Ovary (tissue), 10 donors: ENCODE measurements at places on chromosomes 12 and 14. TPM values are rescaled to one million over a fixed set of nuclear protein-coding genes. Genes with fewer than 3 reads are reported as not detected.

Gene RNASE1
- 107 TPM for total RNA-seq

Gene FGF6
- total RNA-seq, result not detected

Gene CRIP1
- total RNA-seq, result 3.2 TPM

Gene SUSD6
- 34.8 TPM for total RNA-seq

Gene PLA2G1B
- total RNA-seq, result 8.2 TPM

Gene RILPL2
- total RNA-seq, result 4.6 TPM

Gene TPH2
- 0.23 TPM for total RNA-seq

Gene ACACB
- 55.7 TPM for total RNA-seq

Gene B3GNT4
- total RNA-seq, result not detected

Gene MIS18BP1
- 44.3 TPM for total RNA-seq

- no peak for DNase-seq
- H3K27ac ChIP-seq, result no peak overlapping the region
- no peaks in the 10 kb centered on the region for H3K4me1 ChIP-seq
- H3K27me3 ChIP-seq, result no peaks in the 10 kb centered on the region
These were observed 21.0 kb upstream of the MYL2 start for GRCh38 chr12:110941391-110941790.

DNA sequence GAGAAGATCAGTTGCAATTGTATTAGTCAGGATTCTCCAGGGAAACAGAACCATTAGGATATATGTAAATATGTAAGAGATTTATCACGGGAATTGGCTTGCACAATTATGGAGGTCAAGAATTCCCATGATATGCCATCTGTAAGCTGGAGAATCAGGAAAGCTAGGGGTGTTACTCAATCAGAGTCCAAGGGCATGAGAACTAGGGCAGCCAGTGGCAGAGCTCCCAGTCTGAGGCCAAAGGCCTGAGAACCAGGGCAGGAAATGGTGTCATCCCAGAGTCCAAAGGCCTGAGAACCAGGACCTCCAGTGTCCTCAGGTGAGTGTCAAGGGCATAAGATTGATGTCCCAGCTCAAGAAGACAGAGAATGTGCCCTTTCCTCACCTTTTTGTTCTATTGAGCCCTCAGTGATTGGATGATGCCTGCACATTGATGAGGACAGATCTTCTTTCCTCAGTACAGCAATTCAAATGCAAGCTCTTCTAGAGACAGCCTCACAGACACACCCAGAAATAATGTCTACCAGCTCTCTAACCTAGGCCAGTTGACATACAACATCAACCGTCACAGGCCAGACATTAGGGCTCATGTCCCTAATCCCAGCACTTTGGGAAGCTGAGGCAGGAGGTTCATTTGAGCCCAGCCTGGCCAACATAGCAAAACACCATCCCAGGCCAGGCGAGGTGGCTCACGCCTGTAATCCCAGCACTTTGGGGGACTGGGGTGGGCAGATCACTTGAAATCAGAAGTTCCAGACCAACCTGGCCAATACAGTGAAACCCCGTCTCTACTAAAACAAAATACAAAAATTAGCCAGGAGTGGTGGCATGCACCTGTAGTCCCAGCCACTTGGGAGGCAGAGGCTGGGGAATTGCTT is 34.9 kb upstream of the ZNF740 start:
- no peak for DNase-seq
- no peaks in the 10 kb centered on the region for H3K27me3 ChIP-seq
- H3K36me3 ChIP-seq, result no peaks in the 10 kb centered on the region
- no peak overlapping the region for H3K27ac ChIP-seq

DNA sequence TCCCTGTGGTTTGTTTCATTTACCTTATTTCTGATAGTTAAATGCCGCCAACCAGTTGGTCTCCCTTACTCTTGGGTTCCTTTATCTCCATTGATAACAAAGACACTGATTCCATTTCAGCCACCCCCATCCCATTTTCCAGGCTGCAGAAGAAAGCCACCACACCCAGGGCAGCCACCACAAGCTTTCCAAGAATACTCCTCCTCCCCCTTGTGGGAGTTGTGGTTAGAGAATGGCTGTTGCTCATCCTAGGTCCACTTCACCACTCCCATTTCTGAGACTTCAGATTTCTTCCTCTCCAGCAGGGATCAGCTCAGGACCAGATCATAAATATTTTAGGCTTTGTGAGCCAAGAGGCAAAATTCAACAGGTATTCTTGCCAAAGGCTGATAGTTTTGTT is 73.9 kb downstream of the ANO4 start:
- no peak overlapping the region for H3K27ac ChIP-seq
- no peaks in the 10 kb centered on the region for H3K4me1 ChIP-seq
- H3K36me3 ChIP-seq, result no peaks in the 10 kb centered on the region
- no peaks in the 10 kb centered on the region for H3K27me3 ChIP-seq
- no peak for DNase-seq

DNA sequence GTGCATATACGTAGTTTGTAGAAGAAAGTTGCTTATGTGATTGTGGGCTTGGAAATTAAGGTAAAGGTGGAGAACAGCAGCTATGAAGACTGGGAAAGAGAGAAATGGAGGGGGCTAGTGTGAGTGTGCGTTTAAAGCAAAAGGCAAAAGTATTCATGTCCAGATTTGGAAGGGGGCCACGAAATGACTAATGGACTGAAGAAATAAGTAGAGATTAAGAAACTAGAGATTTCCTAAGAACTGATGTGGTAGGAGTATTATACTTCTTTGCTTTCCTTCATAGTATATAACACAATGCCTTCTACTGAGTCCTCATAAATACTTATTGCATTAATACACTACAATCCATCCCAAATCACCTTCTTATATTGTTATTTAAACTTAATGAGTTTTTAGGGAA is 298.6 kb upstream of the NOVA1 start:
- DNase-seq, result no peak
- H3K27me3 ChIP-seq, result no peaks in the 10 kb centered on the region
- no peak overlapping the region for H3K27ac ChIP-seq
- H3K4me3 ChIP-seq, result no peak overlapping the region

GRCh38 chr14:71687166-71687831 is 244.9 kb upstream of the RGS6 start:
- no peak overlapping the region for H3K27ac ChIP-seq
- no peak for DNase-seq
- no peaks in the 10 kb centered on the region for H3K36me3 ChIP-seq
- peaks cover 7% of the 10 kb centered on the region for H3K4me1 ChIP-seq
- no peaks in the 10 kb centered on the region for H3K27me3 ChIP-seq

- no peaks in the 10 kb centered on the region for H3K4me1 ChIP-seq
- no peaks in the 10 kb centered on the region for H3K27me3 ChIP-seq
- no peak for DNase-seq
- no peak overlapping the region for H3K4me3 ChIP-seq
These were observed 83.8 kb upstream of the PIWIL1 start for GRCh38 chr12:130253866-130254265.

GRCh38 chr12:55925870-55926737 is 1.6 kb downstream of the PYM1 start:
- no peak for DNase-seq
- H3K27me3 ChIP-seq, result no peaks in the 10 kb centered on the region
- peak overlapping the region; percentile 80 for H3K27ac ChIP-seq
- peak overlapping the region; percentile 87 for H3K4me3 ChIP-seq
- H3K36me3 ChIP-seq, result no peaks in the 10 kb centered on the region

GRCh38 chr12:115144425-115144824 is 460.4 kb upstream of the TBX3 start:
- H3K4me3 ChIP-seq, result no peak overlapping the region
- no peak for DNase-seq
- H3K27ac ChIP-seq, result no peak overlapping the region
- no peaks in the 10 kb centered on the region for H3K36me3 ChIP-seq
- no peaks in the 10 kb centered on the region for H3K27me3 ChIP-seq

DNA sequence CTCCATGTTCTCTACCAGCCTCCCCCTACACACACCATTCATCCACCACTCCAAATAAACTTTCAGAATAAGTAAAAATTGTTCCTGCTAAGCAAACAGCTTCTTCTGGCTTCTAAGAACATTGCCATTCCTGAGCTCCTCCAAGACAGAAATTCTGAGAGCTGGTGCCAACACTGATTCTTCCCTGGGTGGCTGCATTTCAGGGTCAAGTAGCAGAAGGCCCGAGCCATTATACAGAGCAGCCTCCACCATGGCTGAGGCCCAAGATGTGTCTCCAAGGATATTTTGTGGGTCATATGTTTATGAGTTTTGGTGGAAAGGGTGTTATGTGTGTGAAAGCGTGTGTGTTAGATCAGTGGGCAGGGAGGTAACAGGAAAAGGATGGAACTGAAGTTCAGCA is 3.5 kb upstream of the RND1 start:
- no peaks in the 10 kb centered on the region for H3K27me3 ChIP-seq
- H3K4me1 ChIP-seq, result peaks cover 2% of the 10 kb centered on the region

GRCh38 chr14:30906752-30907658 is 32.6 kb downstream of the COCH start:
- H3K27ac ChIP-seq, result no peak overlapping the region
- H3K4me3 ChIP-seq, result no peak overlapping the region
- no peak for DNase-seq
- H3K36me3 ChIP-seq, result no peaks in the 10 kb centered on the region

DNA sequence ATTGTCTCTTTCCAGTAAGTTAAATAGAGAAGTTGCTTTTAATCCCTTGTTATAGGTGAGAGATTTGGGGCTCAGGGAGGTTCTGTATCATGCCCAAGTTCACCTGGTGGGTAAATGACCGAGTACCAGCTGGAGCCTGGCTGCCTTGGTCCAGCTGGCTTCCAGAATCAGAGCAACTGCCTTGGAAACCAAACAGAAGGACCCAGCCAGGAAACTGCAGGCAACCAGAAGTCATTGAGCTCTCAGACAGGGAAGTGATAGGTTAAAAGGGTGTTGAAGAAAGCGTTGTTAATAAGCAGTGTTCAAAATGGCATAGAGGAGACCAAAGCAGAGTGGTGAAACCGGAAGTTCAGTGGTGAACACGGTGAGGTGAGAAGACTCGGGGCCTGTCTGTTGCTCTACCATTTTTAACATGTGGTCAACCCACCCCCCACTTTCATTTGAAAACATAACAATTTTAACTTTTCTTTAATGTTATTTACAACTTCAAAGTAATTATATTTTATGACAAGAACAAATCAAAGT is 54.9 kb downstream of the PLEKHG7 start:
- H3K4me1 ChIP-seq, result no peaks in the 10 kb centered on the region
- H3K36me3 ChIP-seq, result no peaks in the 10 kb centered on the region
- no peak for DNase-seq
- no peaks in the 10 kb centered on the region for H3K27me3 ChIP-seq
- H3K27ac ChIP-seq, result no peak overlapping the region

- DNase-seq, result no peak
- H3K27me3 ChIP-seq, result no peaks in the 10 kb centered on the region
- no peaks in the 10 kb centered on the region for H3K4me1 ChIP-seq
- no peak overlapping the region for H3K27ac ChIP-seq
- no peaks in the 10 kb centered on the region for H3K36me3 ChIP-seq
These were observed 97.9 kb downstream of the RERGL start for GRCh38 chr12:17992002-17992656.

DNA sequence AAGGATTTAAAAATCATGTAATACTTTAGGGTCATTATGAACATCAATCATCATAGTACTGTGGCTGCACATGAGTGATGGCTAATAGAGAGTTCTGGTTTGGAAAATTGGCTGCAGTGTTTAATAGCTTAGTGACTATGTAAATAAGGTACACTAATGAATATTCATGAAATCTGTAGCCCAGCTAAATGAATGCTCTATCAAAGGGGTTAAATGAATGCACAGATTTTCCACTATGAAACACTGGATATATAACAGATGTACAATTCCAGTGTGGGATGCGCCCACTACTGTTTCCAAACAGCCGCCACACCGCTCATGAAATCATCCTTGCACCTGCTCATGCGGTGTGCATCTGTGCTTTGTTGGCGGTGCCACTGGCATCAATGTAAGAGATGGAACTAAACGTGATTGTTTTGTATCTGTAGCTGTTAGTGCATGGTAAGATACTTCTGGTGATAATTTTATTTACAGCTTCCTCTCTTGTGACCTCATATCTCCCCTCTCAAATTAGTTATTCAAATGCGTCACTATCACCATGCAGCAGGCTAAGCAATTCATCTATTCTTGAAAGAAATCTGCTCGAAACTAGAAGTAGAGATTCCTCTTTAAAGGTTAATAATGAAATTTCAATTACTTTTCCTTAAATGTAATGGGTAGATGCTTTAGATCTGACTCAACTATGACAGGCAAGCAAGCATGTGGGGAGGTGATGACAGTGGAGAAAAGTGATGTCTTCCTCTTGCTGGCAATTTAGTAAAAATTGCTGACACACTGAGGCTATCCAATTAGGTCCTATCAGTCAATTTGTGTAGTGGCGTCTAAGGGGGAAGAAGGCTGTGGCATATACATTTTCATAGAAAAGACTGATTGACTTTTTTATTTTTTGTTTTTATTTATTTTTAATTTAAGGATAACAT is 433.6 kb downstream of the AEBP2 start:
- H3K27ac ChIP-seq, result no peak overlapping the region
- DNase-seq, result no peak
- no peaks in the 10 kb centered on the region for H3K4me1 ChIP-seq
- no peak overlapping the region for H3K4me3 ChIP-seq
- H3K36me3 ChIP-seq, result no peaks in the 10 kb centered on the region

- DNase-seq, result no peak
- no peak overlapping the region for H3K4me3 ChIP-seq
- no peaks in the 10 kb centered on the region for H3K4me1 ChIP-seq
- no peak overlapping the region for H3K27ac ChIP-seq
- no peaks in the 10 kb centered on the region for H3K27me3 ChIP-seq
These were observed 8.6 kb upstream of the M6PR start for GRCh38 chr12:8958066-8958465.

- H3K4me1 ChIP-seq, result no peaks in the 10 kb centered on the region
- H3K4me3 ChIP-seq, result no peak overlapping the region
- no peaks in the 10 kb centered on the region for H3K27me3 ChIP-seq
- no peaks in the 10 kb centered on the region for H3K36me3 ChIP-seq
- no peak for DNase-seq
- no peak overlapping the region for H3K27ac ChIP-seq
These were observed 32.7 kb upstream of the GLIPR1 start for GRCh38 chr12:75447691-75448393.

DNA sequence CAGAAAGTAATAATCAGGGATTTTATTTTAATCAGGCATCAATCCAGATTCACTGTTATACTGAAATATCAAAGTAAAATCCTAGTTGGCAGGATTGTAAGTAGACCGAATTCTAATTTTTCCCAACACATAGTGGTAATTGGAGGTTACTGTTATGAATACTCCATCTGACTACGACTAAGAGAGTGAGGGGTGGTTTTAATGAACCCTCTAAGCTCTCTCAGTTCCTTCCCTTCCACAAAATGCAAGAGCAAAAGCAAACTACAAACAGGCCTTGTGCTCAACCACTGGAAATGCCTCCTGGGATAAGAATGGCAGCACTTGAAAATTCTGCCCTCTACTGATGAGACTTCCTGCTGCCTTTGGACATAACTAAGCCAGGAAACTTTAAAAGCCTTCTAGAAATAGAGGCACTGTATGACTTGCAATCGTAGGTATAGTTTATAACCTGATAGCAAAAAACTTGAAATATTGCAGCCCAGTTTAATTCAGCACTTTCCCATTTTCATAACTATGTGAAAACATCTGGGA is 184.8 kb downstream of the SLC16A7 start:
- no peaks in the 10 kb centered on the region for H3K36me3 ChIP-seq
- no peak for DNase-seq
- H3K4me3 ChIP-seq, result no peak overlapping the region
